Muscle of back (tissue), 13 donors: ENCODE measurements at places on chromosomes 1 and 21.

- no peak for DNase-seq
Observed at GRCh38 chr21:25898671-25899070, 163.9 kb downstream of the GABPA start.

DNA sequence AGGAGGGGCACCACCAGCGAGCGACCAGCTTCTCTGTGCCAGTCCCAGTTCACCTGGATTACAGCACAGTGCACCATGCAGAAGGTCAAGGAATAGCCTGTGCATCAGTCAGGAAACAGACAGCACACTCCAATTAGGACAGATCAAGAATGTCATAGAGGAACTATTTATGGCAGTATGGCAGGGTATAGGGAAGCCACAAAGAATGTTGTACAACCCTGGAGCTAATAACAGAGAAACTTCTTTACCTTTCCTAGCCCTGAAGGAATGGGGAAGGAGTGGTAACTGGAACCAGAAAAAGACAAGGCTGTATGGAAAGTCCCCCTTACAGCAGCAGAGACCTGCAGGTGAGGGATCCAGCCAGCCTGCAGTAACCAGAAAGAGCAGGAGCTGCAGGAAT lies 87.8 kb upstream of the USP24 start:
- DNase-seq, result no peak

- DNase-seq, result no peak
Observed at GRCh38 chr1:3659093-3659492, 6.8 kb downstream of the TP73 start.

GRCh38 chr1:39668111-39668510 lies 3.8 kb downstream of the NT5C1A start:
- no peak for DNase-seq

- peak; percentile 72 for DNase-seq
Observed at GRCh38 chr1:186985889-186986491, 157.2 kb downstream of the PLA2G4A start.
